ENCODE measurements at places on chromosomes 11 and 22. TPM values are rescaled to one million over a fixed set of nuclear protein-coding genes. Genes with fewer than 3 reads are reported as not detected.

The PRR33 gene
- total RNA-seq = not detected

The FXYD6 gene
- total RNA-seq = 55.0 TPM

DNA sequence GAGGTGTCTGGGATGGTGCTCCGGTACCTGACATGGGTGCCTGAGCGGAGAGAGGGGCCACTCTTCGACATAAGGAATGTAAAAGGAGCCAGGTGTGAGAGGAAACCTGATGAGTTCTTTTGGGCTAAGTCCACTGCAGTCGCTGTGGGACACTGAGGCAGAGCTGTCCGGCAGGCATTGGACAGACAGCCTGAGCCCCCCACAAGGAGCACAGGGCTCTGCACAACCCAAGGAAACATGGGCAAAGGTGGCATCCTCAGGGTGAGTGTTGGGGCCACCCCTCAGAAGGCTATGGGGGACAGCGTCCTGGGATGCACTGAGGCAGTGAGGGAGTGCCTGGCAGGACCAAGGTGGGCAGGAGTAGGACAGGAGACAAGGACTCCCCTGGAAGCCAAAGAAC lies 57.7 kb upstream of the EMID1 start:
- no peak overlapping the region for H3K4me3 ChIP-seq
- no peak overlapping the region for H3K27ac ChIP-seq
- DNase-seq = no peak
- no peaks in the 10 kb centered on the region for H3K27me3 ChIP-seq

- H3K36me3 ChIP-seq = no peaks in the 10 kb centered on the region
- peak overlapping the region; percentile 19 for H3K4me3 ChIP-seq
- H3K27ac ChIP-seq = peak overlapping the region; percentile 39
- DNase-seq = no peak
Observed at GRCh38 chr22:39241794-39242594, 2.8 kb downstream of the PDGFB start.

All from left lung (tissue), 14 donors.